ENCODE measurements at places on chromosomes 3 and 15.

- DNase-seq = no peak
Measured at GRCh38 chr15:89395996-89396395, 61.4 kb upstream of the POLG start.

GRCh38 chr3:61897848-61898247, 336.5 kb downstream of the PTPRG start:
- DNase-seq = no peak

- DNase-seq = no peak
Measured at GRCh38 chr15:96599268-96599667, 268.8 kb downstream of the NR2F2 start.

DNA sequence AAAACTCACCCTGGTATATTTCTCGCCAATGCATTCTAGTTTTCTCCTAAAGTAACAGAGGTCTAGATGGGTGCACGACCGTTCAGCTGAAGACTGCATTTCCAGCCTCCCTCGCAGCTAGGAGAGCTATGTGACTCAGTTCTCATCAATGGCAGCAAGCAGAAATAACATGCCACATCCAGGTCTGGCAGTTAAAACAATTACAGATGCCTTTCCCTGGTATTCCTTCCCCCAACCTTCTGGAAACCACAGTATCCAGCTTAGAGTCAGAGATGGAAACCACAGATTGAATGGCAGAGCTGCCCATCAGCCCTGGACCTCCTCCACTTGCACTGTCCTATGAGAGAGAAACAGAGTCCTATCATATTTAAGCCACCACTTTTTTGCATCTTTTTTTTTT, 4.8 kb downstream of the HAPLN3 start:
- DNase-seq = no peak

- no peak for DNase-seq
Measured at GRCh38 chr3:169548194-169548593, 115.3 kb downstream of the MECOM start.

DNA sequence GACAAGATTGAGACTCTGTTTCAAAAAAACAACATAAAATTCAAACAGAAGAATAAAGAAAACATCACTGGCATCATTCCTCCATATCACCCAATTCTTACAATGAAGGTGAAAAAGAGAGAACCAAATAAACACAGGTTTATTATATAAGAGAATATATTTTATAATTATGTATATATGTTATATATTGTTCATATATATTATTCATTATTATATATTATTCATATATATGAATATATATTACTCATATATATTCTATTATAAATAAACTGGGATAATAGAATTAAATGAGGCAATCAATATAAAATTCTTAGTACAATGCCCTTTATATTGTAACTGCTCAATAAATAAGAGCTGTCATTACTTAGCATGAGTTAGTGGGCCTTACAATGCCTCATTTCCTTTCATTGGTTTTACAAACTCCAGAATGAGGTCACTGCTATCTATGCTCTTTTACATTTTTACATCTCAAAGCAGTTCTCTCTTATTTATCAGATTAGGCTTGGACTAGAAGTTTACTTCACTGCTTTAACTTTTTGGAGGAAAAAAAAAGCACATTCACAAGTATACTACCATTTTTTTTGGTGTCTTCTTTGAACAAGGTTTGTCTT, 135.5 kb upstream of the TTC14 start:
- DNase-seq = no peak

- no peak for DNase-seq
Measured at GRCh38 chr3:99049164-99049563, 147.7 kb upstream of the DCBLD2 start.

DNA sequence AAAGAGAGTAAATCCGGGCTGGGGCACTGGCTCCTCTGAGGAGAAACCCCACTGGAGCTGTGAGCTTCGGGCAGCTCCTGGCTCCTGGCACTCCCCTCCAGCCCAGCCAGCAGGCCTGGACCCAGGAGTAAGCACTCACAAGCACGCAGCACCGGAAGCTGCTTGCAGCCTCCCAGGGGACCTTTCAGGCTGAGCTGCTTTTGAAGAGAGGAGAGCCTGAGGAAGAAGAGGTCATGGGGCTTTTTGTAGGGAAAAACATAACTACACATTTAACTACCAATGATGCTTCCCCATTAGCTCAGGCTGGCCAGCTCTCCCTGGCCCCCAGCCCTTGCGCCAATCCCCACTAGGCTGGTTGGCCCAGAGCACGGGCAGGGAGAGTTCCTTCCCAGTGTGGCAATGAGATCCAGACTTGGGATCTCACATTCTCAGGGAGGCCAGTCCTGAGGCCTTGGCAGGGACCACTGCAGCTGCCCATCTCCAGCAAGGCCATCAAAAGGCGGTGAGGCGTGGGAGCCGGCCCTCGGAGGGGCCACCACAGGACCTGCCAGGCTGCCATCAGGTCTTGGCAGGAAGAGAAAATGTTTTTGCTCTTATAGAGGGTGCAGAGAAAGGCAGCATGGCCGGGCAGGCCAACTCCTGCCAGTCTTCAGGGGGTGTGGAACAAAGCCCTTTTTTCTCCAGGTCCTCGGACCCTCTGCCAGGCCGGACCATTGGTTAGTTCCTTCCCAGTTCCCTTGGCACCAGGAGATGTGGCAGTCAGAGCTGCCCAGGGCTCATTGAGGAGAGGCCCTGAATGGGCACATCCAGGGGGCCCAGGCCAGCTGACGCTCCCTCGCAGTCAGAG, 41.5 kb upstream of the MFGE8 start:
- no peak for DNase-seq

- no peak for DNase-seq
Measured at GRCh38 chr15:74558706-74559105, 17.7 kb downstream of the ARID3B start.

DNA sequence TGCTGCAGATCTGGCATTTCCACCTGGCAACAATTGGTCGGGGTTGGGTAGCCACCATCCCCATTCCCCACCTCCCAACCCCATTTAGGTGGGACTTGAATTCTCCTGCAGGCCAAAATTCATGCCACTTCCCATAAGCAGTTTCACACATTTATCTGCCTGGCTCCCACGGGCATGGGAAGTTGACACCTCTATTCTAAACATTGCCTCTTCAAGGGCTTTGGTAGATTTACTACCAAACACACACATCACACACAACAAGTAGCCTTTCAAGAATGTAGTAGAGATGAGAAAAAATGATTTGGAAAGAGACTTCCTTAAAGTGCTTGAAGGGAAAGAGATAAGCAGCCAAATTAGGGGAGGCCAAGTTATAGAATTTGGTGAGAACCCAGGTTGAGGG, 30.9 kb downstream of the ZBTB38 start:
- no peak for DNase-seq

Measured in activated T-cell treated with anti-CD3 and anti-CD28 coated beads, Interleukin-2, amount 50 U/mL, for 1 hour (primary cell).